Mesothelial cell of epicardium (in vitro differentiated cells): ENCODE measurements at places on chromosomes 13 and 19.

DNA sequence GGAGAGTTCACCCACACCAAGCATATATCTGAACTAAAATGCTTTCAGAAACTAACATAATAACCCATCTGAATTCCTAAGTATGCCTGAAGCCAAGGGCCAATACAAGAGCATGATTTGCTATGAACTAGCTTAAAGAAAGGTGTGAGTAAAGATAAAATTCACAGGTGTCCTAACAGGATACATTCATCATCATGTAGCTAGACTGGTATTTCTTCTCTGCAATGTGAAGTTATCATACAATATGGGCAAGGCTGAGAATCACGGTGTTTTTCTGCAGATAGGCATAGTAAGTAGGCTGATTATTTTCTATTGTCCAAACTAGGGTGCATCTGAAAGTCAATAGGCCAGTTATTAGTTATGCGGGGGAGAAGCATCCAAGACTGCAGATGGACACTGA lies 63.1 kb downstream of the STK24 start:
- no peak for DNase-seq

GRCh38 chr13:66534561-66534960 lies 695.6 kb downstream of the PCDH9 start:
- DNase-seq = no peak

GRCh38 chr13:79486433-79487188 lies 5.7 kb downstream of the NDFIP2 start:
- no peak for DNase-seq

DNA sequence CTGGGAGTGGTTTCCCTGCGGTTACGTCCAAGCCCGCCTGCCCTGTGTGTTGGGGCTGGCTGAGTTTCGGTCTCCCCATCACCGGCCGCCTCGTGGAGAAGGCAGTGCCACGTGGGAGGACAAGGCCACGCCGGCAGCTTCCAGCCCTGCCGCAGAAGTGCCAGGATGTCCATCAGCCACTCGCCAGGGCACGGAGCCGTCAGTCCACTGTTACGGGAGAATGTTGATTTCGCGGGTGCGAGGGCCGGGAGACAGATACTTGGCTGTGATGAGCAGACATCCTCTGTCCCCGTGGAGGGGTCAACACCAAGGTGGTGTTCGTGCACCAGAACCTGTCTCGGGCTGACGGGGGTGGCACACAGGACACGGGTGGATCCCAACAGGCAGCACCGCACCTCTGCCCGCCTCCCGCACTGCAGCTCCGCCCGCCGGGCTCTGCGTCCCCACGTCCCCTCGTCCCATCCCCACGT lies 86.4 kb upstream of the MCF2L start:
- DNase-seq = no peak

DNA sequence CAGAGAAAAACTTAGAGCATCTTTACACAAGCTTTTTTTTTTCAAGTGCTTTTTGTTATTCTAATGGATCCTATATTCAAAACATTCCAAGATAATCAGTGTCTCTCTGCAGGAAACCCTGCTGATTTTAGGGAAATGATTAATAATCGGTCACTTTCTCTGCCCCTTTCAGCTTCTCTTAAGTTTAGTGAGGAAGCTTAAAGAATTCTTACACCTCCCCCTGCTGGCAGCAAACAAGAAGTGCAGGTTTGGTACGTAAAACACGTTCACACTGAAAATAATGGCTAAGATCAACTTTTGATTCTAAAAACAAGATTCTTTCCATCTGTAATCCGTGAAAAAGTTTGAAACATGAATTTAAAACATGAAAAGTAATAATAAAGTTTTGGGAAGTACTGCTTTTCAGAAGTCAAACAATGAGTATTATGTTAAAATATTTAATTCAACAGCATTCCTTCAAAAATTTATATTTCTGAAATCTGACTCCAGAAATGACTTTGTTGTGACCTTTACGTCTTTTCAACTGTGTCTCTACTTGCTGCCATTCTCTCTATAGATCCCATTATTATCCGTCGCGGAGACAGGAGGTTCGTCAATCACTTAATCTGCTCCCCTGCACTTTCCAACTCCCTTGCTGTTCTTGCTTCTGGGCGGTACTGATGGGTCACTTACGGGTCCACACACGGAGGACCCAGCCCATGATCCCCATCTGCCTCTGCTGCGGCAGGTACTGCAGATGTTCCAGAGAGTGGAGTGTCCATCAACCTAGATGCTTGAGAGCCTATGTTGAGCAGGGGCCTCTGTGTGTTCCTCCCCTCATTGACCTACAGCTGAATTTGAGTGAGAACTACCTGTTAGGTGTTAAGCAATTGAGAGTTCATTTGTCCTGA lies 203.1 kb upstream of the EDNRB start:
- DNase-seq = no peak

GRCh38 chr19:2044709-2045500 lies 6.1 kb downstream of the MKNK2 start:
- DNase-seq = no peak

- no peak for DNase-seq
These were observed 754 bp downstream of the MAMSTR start for GRCh38 chr19:48718711-48719231.

DNA sequence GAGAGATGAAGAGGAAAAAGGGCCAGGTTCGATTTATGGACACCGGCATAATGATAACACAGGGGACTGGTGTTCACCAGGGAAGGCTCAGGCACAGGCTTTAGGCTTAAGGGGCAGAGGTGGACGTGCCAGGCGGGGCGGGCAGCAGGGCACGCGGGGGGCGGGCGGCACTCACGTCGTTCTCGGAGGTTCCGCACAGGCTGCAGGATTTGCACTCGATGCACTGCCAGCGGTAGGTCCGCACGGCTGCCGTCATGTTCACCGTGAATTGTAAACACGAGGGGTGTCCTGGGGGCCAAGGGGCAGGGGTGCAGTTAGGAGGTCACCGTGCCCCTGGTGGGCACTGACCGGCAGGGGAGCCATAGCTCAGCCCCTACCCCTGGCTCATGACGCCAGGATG lies 10.6 kb downstream of the DPF1 start:
- DNase-seq = no peak

DNA sequence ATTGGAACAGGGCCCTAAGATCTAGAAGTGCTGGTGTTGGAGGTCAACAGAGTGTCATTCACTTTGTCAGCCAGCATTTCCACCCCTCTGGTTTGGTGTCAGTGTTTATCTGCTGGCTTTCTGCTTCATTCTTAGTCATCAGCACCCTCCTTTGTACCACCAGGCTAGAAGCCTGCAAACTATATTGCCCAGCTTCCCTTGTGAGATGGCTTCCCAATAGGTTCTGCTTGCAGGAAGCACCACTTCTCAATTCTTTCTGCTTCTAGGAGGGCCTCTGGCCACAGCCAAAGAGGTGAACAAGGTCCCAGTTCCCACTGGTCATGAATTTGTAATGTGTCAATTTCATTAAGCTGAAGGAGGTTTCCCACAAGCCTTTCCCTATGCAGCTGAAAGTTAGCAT lies 36.4 kb upstream of the CALM3 start:
- DNase-seq = no peak

DNA sequence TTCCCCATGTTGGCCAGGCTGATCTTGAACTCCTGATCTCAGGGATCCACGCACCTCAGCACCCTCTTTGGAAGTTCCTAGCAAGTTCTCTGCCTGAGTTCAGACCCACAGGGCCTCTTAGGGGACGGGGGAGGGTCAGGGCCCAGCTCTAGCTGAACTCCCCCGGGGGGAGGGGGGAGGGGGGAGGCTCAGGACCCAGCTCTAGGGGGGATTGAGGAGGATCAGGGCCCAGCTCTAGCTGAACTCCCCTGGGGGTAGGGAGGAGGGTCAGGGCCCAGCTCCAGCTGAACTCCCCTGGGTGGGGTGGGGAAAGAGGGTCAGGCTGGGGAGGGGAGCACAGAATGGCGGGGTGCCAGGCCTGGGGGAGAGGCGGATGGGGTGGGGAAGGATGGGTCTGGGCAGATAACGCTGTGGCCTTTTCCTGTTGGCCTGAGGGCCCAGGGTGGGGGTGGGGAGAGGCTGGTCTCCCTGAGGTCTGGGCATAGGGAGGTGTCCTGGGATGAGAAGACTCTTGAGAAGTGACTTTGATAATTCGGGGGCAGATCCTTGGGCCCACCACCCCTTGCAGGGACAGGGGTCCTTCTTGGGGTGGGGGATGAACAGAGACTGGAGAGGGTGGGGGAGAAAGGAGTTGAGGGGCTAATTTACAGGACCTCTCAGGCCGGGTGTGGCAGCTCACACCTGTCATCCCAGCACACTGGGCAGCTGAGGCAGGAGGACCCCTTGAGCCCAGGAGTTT lies 5.5 kb upstream of the PTBP1 start:
- no peak for DNase-seq

GRCh38 chr19:12314553-12314952 lies 18.9 kb downstream of the ZNF563 start:
- no peak for DNase-seq

GRCh38 chr19:32809254-32809653 lies 60.3 kb downstream of the SLC7A9 start:
- DNase-seq = no peak

DNA sequence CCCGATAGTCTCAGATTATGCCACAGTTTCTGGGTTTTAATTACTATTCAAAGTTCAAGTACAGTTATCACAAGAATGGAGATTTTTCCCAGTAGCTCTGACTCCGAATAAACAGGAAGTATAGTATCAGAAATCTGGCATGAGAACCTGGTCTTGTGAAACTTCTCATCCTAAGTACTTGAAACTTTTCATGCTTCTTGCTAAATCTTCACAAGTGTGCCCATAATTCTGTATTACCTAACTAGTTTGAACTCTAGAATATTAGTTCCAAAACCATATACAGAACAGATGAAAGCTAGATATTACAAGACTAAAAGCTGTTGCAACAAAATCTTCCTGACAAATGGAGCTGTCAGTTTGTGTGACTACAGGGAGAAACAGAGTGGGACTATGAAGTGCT lies 70.5 kb upstream of the CSNK1A1L start:
- DNase-seq = no peak

DNA sequence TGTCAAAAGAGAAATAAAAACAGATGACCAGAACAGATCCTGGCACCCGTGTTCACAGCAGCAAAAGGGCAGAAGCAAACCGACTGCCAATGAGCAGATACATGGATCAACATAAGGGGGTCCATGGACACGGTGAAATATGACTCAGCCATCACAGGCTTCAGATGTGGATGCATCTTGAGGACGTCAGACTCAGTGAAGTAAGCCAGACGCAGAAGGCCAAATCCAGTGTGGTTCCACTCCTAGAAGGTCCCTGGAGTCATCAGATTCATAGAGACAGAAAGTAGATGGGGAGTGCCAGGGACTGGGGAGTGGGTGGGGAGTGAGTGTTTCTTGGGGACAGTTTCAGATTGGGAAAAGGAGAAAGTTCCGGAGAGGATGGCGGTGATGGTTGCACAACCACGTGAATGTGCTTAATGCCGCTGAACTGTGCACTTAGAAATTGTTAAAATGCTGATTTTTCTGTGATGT lies 28.8 kb upstream of the SEMA6B start:
- DNase-seq = no peak

DNA sequence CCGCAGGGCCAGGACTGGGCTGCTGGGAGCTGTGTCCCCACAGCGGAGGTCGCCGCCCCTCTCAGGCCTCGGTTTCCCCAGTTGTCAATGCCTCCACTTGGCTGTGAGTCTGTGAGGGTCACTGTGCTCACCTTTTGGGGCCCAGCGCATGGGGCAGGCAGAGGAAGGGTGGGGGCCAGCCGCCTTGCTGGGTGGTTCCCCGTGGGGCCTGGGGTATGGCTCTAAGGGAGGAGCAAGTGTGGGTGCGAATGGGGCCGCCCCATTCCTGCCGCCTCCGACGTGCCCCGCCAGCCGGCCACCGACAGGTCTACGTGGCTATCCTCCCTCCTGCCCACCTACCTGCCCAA lies 800 bp upstream of the FGF22 start:
- DNase-seq = no peak

DNA sequence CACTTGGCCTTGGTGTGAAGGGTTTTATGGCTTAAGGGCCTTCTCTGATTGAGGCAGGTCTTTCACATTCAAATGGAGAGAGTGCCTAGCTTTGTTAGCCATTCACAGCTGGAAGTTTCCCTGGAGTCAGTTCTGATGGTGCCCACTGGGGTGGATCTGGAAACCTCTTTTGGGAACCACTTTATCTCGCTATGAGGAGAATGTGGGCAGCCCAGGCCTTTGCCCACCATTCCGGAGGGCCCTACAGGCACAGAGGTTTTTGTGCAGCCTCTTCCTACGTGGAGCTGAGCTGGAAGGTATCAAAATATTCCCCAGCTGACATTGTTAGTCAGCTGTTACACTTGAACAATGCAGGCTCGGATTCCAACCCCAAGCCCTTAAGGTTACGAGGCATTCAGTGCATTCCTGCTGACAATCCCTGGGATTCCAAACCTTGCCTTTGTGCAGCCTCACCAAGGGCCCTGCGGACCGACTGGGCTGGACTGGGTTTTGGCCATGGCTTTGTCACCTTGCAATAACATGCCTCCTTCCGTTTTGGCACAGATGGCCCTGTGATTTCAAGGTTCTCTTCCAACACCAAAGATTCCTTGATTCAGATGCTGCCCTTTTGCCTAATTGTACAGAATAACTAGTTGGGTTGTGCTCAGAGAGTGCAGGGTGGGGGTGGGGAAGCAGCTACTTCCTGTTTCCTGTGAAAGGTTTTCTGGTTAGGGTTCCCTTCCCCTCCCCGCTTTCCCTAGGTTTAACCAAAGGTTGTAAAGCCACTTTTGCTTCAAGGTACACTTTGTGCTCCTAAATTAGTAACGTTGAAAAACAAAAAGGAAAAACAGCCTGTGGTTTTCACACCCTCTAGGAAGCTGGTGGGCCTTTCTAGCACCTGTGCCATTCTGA lies 27.0 kb downstream of the SAE1 start:
- DNase-seq = no peak

- DNase-seq = no peak
These were observed 8.7 kb upstream of the PLAUR start for GRCh38 chr19:43678512-43679261.

- no peak for DNase-seq
These were observed 49.0 kb upstream of the C13orf46 start for GRCh38 chr13:114022876-114023275.

GRCh38 chr19:40381321-40381720 lies 8.7 kb downstream of the HIPK4 start:
- DNase-seq = no peak

DNA sequence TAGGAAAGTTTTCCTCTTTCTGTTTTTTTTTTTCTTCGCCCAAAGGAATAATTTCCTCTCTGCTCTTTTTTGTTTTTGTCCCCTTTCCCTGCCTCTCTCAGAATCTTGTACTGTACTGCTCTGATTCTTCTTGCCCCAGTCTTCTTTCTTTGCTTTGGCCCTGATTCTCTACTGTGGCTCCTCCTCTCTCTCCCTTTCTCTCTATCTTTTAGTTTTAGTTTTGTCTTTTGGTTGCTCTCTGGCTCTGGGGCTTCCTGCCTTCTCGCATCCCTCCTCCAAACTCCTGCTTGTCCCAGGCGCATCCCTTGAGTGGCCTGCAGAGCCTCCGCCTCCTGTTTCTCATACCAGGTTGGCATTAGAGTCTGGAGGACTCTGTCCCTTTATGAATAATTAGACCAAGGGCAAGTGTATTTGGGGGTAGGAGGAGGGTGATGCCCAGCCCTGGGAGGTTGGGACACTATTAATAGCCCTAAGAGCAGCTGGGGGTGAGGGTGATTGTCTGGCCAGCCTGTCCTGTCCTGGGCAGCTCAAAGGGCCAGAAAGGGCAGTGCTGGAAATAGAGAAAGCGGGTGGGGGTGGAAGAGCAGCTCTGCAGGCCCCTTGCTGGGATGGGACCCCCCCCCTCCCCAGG lies 39.1 kb downstream of the LYL1 start:
- DNase-seq = no peak
